ENCODE measurements at places on chromosomes 6 and 20.

- DNase-seq: no peak
Observed at GRCh38 chr20:40444516-40444915, 244.5 kb downstream of the MAFB start.

DNA sequence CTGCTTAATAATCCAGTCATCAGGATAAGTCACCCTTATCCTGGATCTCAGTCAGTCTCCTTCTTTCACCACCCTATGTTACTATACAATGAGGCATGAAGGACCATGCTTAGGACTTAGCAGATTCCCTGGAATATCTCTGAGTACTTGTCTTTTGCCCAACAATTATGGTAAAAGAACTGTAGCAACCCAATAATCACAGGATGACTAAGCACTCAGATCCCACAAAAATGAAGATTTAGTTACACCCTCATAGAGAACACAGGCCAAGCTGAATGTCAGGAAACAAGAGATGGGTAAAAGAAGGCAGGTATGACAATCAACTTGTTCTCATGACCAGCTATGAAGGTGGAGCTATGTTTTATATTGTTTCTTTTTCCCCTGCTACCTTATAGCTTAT is 91.4 kb downstream of the EDN1 start:
- no peak for DNase-seq

DNA sequence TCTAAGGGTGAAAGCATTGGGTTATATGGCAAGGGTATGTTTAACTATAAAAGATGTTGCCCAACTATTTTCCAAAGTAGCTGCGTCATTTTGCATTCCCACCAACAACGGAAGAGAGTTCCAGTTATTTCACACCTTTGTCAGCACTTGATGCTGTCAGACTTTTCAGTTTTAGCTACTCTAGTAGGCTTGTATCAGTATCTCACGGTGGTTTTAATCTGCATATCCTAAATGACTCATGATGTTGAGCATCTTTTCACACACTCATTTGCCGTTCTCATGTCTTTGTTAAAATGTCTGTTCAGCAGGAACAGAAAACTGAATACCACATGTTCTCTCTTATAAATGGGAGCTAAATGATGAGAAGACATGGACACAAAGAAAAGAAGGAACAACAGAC is 122.3 kb downstream of the RNASET2 start:
- no peak for DNase-seq

GRCh38 chr6:145551164-145551563 is 184.2 kb downstream of the EPM2A start:
- DNase-seq: no peak

GRCh38 chr6:6976193-6976592 is 131.6 kb upstream of the RREB1 start:
- no peak for DNase-seq

DNA sequence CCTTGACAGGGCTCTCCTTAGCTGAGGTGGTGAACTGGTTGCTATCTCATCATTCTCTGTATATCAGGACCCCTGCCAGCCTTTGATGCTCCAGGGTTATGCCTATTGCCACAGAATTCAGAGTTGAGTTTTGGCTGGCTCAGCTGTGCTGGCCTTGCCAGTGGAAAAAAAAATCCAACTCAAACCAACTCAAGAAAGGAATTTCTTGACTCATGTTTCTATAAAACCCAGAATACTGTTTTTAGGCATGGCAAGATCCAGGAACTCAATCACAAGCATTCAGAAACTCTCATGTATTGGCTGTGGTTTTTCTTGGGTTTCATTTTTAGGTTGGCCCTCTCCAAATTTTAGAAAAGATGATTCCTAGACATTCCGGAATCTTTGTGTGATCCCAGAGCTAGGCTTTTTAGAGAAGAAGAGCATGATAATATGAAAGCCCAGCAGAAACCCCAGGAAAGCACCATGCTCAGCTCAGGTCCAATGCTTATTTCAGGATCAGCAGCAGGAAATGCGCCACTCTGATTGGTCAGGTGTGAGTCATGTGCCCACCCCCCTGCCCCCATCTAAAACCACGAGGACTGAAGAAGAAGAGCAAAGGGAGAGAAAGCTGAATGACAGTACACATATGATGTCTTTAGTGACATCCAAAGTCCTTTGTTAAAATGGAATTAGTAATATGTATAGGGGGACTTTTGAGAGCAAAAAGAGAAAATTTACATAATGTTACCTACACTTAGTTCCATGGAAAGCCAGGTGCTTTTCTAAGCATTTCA is 122.9 kb downstream of the RNF144B start:
- DNase-seq: no peak

- DNase-seq: no peak
Observed at GRCh38 chr20:24523661-24524060, 54.2 kb downstream of the SYNDIG1 start.

DNA sequence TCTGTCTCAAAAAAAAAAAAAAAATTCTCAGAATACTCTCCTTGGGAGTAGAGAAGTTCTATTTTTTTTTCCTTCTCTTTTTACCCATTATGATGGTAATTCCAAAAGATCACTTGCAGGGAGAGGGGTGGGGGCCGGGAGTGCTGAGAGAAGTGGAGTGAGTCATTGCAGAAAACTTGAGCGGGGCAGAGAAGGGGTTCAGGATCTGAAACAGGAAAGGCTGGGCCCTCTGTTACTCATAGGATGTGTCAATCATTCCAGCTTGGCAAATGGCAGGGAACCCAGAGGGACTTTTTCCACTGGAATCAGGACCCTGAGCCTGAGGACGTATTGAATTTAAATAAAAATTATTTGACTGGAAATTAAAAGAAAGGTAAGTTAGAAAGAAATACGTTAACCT is 111.4 kb upstream of the ARMC2 start:
- no peak for DNase-seq

- no peak for DNase-seq
Observed at GRCh38 chr20:24016607-24017457, 28.3 kb upstream of the GGTLC1 start.

DNA sequence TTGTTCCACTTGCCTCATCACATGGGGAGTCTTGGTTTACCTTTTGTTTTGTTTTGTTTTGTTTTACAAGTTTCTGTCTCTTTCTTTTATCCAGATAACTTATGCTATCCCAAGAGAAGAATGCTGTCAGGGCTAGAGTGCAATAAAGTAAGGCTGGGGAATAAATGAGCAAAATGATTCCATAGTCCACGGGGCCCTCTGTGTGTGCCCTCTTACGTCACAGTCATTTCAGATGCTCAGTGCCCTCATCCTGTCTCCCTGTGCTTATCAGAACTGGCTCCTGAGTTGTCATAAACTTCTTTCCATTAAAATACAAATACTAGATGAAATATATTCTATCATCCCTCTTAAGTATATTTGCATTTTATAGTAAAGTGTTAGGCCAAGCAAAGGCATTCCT is 30.8 kb upstream of the ENPP1 start:
- DNase-seq: no peak

- no peak for DNase-seq
Observed at GRCh38 chr6:79065232-79065631, 12.8 kb downstream of the PHIP start.

DNA sequence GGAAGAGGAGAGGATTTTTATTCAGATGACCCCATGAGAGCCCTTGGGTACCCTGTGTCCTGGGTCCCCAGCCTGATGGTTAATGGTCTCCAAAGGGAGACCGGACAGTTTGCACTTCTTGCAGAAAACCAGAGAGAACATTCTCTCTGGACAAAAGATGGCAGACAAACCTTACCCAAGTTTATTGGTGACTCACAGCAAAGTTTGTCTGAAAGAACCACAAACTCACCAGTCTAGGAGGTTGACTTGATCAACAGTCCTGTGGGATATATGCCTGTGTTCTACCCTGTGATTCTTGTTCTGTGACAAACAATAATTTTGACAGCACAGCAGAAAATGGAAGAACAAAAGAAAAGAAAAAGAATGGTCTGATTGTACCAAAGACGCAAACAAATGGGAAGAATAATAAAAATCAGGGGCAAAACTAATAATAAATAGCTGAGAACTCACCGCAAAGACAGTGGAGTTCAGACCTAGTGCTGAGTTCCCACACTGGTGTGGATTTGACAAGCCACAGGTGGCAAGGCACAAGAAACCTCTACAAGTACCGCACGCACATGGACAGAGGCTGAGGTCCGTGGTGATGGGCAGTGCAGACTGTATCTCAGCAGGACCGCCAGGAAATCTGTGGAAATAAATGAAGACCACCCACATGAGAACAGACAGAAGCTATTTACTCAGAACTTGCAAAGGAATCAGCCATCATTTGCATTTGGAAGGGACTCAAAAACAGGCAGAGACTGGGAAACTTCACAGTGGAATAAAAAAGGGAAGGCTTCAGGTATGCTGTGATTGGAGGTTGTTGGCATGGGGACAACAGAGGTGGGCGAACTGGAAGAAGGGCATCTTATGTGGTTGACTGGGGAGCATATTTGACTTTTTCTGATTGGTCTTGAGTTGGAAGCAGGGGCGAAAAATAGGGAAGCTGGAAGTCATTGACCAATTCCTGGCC is 246.3 kb upstream of the RNF24 start:
- no peak for DNase-seq

DNA sequence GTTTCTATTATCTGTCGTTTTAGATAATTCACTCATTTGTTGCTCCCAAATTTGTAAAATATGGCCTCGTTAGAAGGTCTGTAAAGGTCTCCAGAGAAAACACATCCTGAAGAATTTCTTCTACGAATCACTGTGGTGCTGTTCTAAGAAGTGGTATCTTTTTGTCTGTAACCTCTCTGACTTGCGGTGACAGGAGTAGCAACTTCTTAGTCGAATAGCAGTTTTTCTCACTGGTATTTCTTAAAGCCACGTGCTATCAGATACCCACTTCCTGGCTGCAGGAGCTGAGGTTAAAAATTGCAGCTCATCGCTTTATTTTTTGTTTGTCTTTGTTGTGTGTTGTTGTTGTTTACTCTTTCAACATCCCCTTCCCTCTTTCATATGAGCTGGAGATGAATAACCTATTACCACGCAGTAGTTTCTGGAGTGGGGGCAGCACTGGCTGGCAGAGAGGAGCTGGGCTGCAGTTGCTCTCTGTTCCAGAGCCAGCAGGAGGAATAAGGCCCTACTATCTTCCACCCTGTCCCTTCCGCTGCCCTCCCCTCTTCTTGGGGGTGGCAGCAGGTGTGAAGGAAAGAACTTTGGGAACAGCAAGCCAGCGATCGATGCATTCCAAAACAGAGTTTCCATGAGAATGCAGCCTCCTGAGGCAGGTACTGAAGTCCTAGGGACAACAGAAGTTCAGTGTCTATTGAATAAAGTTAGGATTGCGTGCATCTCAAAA is 64.7 kb downstream of the C6orf118 start:
- DNase-seq: no peak

GRCh38 chr6:36852481-36853147 is 13.4 kb upstream of the CPNE5 start:
- no peak for DNase-seq

DNA sequence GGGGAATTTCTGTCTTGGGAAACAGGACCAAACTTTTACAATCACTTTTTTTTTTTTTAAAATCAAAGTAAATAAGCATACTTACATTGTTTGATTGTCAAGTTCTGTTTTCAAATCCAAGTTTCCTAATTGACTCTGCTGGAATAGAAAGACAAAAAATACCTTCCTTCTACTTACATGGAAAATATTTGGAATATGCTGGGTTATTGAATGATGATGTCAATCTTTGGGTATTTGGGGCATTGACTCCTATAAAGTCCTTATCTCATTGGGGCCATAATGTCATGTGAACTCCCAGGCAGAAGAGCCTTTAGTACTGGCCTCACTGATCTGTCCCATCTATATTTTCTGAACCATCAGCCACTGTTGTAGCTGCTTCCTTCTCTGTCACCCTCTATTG is 122.6 kb upstream of the NOX3 start:
- no peak for DNase-seq

DNA sequence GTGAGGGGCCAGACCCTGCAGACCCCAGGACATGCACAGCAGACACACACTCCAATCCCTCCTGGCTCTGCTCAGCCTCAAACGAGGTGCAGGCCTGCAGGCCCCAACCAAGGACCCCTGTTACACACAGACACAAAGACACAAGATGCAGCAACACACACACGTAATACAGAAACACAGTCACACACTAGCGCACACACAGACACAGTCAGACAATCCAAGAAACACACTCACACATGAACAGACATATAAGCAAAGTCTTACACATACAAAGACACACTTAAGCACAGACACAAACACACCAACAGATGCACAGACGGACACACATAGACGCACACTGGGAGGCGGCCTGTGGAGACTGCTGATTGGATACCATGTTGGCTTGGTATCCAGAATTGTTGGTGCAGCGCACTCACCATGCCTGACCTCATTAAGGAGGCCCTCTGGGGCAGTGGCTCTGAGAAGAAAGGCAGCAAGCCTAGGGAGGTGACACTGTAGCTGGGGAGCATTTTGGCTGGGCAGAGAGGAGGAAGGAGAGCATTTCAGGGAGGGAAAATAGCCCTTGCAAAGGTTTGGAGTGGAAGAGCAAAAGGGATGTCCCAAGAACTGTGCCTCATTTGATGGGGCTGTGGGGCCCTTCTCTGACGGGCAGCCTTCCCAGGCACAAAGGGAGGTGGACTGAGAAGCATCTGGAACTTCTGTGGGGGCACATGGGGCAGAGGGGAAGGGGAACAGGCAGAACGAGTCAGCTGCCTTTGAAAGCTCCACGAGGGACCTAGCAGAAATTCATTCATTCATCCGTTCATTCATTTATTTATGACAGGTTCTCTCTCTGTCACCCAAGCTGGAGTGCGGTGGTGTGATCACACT is 1.4 kb upstream of the HSPA12B start:
- no peak for DNase-seq

GRCh38 chr6:91080871-91081270 is 494.0 kb upstream of the MAP3K7 start:
- no peak for DNase-seq

DNA sequence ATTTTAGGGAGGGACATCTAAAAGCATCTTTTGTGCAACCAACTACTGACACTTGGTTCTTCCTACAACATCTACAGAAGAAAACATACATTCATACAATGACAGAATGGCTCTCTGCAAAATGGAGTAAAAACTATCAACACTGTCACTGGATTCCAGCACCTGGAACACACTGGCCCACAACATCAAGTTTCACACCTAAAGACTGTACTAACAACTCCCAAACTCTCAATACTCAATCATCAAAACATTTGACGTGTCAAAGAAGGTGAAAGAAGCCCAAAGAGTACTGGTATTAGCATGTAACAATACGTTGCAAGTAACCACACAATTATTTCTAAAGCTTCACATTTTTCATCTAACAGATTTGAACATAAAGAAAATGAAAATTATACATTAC is 2.1 kb downstream of the CPNE1 start:
- DNase-seq: no peak

DNA sequence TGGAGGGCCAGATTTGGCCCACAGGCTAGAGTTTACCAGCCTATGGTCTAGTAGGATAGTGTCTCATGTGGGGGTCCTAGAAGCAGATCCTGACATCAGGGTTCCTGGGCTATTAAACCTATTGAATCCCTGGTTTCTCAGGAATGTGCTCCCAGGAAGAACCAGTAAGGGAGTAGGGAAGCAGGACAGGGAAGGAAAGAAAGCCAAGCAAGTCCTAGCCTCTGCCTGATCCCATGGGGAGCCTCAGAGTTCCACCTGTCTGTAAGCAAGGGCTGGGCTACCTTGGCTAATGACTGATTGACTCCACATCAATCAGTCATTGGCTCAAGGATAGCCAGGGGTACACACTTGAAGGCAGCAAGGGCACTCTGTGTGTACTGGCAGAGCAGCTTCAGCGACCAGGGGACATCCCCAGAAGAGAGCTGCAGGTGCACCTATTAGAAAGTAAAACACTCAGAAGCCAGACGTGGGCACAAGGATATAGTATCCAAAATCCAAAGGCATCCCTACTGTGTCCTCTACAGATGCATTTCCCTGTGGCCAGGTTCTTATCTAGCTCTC is 309.5 kb downstream of the TSHZ2 start:
- DNase-seq: no peak

GRCh38 chr20:5686384-5687105 is 63.7 kb upstream of the SHLD1 start:
- no peak for DNase-seq

GRCh38 chr6:170032197-170032596 is 258.7 kb downstream of the DLL1 start:
- no peak for DNase-seq

Measured in stimulated activated CD8-positive, alpha-beta memory T cell treated with anti-CD3 and anti-CD28 coated beads, Interleukin-7, amount 100 ng/mL, for 24 hours (primary cell).